ENCODE measurements at places on chromosomes 3 and 15.

DNA sequence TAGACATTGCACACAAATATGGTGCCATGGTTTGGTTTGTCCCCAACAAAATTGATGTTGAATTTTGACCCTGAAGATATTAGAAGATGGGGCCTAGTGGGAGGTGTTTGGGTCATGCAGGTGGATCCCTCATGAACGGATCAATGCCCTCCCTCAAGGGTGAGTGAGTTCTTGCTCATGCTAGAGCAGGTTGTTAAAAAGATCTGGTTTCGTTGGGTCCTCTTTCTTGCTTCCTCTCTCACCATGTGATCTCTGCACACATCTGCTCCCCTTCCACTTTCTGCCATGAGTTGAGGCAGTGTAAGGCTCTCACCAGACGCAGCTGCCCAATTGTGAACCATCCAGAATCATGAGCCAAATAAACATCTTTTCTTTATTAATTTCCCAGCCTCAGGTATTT lies 87.8 kb upstream of the MDFIC2 start:
- DNase-seq, result no peak

GRCh38 chr15:51621155-51621765 lies 1.3 kb downstream of the DMXL2 start:
- peak; percentile 11 for DNase-seq

GRCh38 chr15:75696854-75697259 lies 15.8 kb downstream of the CSPG4 start:
- no peak for DNase-seq

DNA sequence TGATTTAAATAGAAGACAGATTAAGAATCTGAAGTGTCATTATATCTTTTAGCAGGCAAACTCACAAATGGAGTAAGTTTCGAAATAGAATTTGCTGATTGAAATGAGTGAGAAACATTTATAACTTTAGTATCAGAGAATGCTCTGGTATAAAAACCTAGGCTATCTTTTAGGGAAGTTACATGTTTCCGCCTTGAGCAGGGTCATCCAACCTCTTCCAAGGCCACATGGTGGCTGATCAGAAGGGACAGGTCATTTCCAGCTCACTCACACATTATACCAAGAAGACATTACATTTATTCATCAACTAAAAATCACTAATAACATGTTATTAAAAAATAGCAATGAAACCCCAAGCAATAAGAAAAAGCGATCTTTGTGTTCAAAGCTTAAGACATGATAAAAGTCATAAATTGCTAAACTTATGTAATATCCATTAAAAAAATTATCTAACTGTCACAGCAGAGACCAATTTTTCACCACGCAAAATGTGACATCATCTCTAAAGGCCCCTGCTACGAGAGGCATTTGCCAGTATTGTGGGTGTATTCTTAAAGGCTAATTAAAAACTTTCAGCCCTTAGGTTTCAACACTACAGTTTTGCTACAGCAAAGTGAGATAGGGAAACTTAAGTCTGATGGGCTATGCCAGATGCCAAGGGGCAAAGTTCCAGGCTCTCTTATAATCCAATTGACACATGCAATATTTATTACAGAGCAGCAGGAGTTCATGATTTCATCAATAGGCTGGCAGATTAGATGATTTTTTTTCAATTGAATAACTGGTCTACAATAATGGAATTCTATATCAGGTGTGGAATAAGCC lies 240.4 kb upstream of the TBL1XR1 start:
- DNase-seq, result no peak

DNA sequence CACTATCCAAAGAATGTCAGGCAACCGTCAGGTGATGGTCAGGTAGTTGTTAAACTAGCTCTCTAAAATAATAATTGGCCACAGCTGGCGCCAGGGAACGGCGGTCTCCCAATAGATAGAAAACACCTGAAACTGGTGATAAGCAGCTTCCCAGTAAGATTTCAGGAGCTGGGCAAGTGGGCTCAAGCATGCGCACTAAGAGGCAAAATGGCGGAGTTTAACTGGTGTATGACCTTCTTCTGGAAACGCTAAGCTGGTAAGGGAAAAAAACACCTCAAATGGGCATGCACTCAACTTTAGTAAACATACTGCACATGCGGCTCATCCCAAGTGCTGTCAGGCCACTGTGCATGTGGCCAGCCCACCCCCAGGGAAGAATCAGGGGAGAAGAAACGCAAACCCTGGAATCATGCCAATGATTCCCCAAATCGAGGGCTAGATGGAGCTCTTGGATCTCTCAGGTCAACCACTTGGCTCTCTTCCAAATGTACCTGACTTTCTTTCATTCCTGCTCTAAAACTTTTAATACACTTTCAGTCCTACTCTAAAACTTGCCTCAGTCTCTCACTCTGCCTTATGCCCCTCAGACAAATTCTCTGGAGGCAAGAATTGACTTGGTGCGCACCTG lies 195.0 kb downstream of the ZNF621 start:
- peak; percentile 8 for DNase-seq

DNA sequence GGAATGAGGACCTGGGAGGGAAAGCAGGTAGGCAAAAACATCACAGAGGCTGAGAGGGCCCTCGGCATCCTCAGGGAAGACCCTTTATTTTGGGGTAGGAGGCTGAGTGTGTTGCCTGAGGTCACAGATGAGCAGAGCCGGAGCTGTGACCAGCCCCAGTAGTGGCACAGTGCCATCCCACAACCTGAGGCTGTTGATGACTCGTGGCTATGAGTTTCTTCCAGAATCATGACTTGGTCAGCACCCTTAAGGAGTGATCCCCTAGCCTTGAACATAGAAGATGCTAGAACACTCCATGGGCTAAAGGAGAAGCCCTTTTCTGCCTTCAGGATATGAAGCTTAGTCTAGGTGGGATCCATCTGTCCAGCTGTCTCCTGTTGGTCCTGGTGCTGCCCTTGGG lies 19.5 kb upstream of the CXCR6 start:
- DNase-seq, result peak; percentile 15

DNA sequence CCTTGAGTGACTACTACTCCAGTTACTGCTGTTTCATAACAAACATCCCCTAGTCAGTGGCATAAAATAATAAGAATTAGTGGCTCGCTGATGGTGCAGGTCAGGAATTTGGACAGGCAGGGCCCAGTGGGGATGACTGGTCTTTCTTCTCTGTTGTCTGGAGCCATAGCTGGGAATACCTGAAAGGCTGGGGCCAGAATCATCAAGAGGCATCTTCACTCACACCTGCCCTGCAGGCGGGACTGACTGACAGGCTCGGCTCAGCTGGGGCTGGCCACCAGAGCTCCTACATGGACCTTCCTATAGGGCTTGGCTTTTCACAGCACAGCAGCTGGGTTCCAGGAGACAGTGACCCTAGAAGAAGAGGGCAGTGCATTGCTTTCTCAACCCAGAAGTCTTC lies 148.8 kb upstream of the ATP10A start:
- DNase-seq, result no peak

DNA sequence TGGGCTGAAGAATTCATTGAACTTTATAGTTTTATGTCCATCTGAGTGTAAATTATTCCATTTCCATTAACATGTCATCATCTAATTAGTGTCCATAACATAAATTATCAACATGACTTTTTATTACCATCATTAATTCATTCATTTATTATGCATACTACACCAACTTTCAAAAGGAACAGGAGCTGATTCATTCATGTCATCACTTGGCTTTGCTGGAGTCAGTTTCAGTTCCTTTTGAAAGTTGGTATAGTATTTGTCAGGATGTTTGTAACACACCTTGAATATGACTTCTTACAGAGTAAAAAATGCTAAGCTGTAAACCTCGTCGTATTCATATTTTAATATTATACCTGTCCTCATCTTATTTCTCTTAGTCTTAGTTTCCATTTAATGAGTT lies 298.0 kb upstream of the RBMS3 start:
- no peak for DNase-seq

- no peak for DNase-seq
Measured at GRCh38 chr3:46915297-46915822, 37.8 kb downstream of the PTH1R start.

DNA sequence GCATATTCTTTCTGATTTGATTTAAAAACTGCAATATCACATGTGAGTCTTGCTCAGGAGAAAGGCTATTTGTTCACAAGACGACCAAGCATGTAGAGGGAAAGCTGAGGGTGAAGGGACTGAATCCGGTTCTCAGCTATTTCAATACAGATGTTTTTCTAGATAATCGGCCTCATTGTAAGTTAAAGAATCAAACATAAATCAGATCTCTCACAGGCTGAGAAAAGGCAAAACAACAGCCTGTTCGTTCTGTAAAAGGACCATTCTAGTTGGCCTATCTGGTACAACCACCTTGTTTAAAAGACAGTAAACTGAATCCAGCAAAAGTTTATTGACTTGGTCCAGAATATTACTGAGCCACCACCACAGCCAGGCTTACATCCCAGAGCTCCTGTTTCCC lies 1045.7 kb upstream of the CFAP20DC start:
- DNase-seq, result no peak

GRCh38 chr3:30996467-30996866 lies 102.0 kb upstream of the GADL1 start:
- no peak for DNase-seq

DNA sequence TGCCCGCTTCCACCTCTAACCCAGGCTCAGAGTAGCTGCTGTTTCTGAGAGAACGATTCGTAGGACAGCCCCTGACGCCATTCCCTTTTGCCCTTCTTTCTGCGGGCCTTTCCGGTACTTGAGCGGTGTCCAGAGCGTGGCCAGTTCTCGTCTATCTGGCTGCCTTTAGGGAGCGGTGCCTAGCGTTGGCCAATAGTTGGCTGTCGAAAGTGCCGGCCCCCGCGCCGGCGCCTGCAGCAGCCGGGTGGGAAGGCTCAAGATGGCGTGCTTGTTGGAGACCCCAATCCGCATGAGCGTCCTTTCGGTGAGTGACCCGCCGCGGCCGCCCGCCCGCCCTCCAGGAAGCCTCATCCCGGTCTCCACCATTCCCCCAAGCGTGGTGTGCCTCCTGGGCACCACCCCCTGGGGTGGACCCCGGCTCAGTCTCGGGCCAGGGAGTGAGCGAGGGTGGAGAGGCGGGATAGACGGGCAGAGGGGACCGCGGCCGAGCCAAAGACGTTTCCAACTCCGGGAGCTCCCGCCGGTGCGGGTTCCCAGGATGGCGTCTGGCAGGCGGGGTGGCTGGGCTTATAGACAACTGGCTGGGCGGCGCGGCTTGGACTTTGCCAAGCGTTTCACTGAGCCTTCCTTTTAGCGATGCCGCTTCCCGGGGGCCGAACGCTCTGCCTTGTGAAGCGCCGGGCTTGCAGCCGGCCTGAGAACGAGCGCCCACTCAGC lies at the start of gene ARMC8:
Gene ARMC8, plus strand, starts transcription at position 6 of the 717 bp plus-strand sequence. Its CDS starts 254 bp downstream, at position 260.
- DNase-seq, result peak; percentile 86

GRCh38 chr15:35062738-35063099 lies 22.4 kb downstream of the NANOGP8 start:
- DNase-seq, result no peak

GRCh38 chr3:148173851-148174250 lies 523.9 kb upstream of the AGTR1 start:
- DNase-seq, result peak; percentile 12

- no peak for DNase-seq
Measured at GRCh38 chr3:171881251-171881650, 38.1 kb downstream of the TMEM212 start.

DNA sequence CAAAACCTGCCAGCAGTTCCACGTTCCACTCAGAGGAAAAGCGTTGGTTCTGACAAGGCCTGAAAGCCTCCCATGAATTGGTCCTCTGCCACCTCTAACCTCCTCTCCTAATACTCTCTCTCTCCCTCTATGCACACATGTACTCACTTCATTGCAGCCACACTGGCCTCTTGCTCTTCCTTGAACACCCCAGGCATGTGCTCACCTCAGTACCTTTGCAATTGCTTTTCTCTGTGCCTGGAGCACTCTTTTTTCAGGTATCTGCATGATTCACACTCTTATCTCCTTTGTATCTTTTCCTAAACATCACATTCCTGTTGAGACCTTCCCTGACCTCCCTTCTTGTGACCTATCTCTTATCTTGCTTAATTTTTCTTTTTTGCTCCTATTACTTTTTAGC lies 178.2 kb upstream of the FEZF2 start:
- DNase-seq, result no peak

DNA sequence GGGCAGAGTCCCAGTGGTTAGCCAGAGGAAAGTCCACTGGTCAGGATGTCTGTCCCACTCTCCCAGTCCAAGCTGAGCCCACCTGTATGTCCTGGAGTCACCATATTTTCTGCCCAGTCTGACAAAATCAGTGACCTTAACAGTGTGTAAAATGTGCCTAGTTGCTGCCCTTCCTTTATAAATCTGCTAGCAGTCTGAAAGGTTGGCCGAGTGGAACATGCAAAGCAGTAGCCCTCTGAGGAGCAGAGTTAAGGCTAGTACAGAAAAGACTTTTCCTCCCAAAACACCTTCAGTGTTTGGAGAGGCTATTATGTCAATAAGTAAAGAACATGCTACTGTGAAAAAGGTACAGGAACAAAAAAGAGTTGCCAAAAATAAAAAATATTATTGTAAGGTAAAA lies 15.3 kb downstream of the TTC21A start:
- no peak for DNase-seq

DNA sequence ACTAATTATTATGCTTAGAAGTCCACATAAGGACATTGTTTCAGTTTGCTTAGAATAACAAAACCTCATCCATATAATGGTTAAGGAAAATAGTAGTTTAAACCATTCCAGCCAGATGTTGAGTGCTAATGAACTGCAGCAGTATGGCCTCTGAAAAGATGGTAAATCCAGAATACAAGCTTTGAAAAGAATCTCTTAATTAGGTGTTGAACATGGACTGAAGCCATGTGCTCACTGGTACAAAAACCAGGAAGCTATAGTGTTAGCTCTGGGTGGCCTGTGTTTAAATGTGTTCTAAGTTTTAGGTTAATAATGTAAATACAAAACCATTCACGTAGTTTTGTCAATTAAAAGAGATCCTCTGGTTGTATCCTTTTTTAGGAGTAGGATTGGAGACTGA lies 78.2 kb downstream of the GALK2 start:
- no peak for DNase-seq

DNA sequence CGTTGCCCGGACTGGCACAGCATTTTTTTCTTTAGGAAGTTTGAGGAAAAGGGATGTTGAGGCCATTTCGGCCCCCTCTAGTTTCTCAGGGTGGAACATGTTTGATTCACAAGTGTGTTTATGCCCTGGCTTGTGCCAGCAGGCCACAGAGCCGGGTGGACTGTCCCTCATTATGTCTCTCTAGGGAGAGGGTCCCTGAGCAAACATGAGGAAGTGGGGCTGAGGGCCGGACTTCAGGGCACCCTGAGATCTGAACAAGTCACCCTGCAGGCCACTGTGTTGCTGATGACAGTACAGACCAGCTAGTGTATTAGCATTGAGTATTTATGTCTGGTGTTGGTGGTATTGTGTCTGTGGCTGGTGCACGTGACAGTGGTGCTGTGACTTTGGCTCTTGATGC lies 34.9 kb downstream of the RNU5B-1 start:
- no peak for DNase-seq

Data from fibroblast of villous mesenchyme (primary cell).